ENCODE measurements at places on chromosomes 12 and 14.

DNA sequence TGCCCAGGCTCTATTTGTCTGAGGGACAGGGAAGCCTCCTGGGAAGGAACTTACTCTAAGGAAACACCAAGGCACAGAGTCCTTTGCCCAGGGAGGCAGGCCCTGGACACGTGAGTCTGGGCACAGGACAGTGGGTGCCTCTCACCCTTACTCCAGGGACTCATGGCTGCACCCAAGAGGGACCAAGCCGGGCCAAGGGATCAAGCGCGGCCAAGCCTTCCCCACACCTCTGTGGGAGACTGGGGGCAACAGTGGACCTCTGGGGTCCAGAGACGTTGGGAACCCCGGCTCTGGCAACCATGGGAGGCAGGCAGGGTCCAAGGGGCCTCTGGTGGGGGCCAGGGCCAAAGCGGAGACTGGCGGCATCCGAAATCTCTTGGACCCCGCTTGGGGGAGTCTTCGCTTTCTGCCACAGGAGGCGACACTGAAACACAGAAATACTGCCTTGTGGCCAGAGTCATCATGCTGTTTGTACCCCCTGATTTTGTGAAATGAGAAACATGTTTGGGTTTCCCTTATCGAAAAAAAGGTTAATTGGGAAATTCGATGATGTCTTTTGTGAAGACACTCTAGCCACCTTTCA, 51.7 kb upstream of the BCL11B start:
- DNase-seq = no peak

- no peak for DNase-seq
These were observed 356.8 kb downstream of the ALG10 start for GRCh38 chr12:34379142-34379541.

GRCh38 chr12:53676656-53677015, 753 bp upstream of the ATP5MC2 start:
- DNase-seq = peak; percentile 84

- no peak for DNase-seq
These were observed 142.3 kb downstream of the ADGRD1 start for GRCh38 chr12:131095826-131096680.

- DNase-seq = no peak
These were observed 44.3 kb downstream of the TMTC1 start for GRCh38 chr12:29739279-29739991.

DNA sequence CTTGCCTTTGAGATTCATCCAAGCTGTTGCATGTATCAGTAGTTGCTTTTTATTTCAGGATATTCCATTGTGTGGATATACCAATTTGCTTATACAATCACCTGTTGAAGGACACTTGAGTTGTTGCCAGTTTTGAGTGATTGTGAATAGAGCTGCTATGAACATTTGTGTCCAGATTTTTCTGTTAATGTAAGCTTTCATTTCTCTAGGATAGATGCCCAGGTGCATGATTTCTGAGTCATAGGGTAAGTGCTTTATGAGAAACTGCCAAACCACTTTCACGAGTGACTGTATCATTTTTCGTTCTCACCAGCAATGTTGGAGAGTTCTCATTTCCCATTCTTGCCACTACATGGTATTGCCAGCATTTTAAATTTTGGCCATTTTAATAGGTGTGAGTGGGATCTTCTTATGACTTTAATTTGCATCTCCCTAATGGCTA, 434.6 kb upstream of the RGS6 start:
- DNase-seq = peak; percentile 30

DNA sequence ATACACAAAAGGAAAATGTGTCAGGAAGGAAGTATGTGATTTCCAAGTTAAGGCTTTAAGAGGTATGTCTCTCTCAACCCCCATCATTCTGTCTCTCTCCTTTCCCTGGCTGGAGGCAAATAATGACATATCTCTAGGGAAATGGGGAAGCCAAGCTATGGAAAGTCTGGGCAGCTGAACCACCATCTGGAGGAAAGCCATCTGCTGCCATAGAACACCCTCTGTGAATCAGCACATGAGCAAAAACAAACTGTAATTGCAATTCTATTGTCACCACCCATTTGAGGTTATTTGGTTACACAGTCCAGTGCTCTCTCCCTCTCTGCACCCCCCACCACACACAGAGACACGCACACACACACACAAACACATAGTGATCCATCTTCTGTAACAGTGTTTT, 766.2 kb downstream of the FLRT2 start:
- peak; percentile 99 for DNase-seq

DNA sequence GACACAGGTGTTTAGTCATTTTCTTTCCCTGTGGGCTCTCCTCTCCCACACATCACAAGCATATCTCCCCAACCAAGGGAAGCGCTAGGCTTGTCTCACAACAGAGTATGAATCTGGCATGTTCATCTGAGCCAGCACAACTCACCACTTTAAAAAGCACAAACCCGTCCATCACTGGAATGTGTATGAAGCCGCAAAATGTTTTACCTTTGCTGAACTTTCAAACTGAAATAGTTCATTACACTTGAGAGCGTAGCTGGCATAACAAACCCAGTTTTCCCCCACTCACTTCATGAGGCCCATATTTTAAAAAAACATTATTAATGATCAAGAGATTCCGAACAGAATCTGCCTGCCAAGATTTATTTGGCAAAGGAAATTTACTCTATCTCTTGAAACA, 15.8 kb downstream of the NID2 start:
- DNase-seq = no peak

DNA sequence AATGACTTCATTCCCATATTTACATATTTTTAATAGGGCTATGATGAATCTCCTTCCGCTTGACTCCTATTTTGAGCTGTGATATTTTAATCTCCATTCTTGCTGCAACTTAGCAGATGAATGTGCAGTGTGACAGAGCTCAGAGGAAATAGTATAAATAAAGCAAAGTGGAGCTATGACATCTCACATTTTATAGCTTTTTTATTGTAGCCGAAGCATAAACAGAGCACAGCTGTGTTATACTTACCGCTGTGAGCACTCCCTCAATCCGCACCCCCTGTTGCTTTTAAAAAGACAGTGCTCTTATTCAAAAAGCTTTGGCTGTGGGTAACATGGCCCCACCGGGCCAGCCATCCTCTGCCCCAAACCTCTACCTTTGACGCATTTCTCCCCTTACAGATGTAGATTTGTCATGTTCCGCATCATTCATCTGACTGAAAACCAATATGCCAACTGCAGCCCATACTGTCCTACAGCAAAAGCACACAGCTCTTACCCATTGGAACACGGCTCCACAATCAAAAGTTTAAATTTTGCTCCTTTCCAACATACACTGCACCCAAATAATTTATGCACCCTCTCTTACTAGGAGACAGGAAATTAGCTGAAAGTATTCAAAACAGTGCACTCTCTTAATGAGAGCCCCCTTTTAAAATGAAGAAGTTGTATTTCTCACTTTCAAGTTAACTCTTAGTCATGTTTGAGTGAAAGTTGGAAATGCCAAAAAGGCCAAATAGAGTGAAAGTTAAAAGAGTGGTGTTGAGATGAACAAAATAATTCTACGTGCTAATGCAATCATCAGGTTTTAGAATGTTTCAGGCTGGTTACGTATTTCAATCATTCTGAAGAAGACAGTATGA, 429.3 kb upstream of the SOX5 start:
- no peak for DNase-seq

- DNase-seq = no peak
These were observed 482.8 kb downstream of the PRKD1 start for GRCh38 chr14:29444805-29445204.

GRCh38 chr14:51173863-51174262, 66.2 kb upstream of the TMX1 start:
- no peak for DNase-seq

DNA sequence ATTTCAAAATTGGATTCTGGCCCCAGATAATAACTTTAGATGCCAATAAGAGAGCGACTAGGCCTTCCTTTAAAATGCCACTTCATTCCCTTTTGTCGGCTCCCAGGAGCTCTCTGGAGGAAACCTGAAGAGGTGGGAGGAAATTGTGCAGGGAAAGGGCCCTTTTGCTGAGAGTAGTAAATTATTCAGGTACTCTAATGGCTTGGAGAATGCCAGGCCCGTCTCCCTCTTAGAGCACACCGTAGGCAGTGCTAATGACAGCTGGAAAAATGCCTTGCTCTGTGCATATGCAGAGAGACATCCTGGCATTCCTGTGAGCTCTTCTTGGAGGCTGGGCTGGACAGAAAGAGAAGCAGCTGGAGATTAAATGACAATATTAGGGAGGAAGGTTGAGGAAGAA, 115.0 kb upstream of the RPH3A start:
- DNase-seq = no peak

GRCh38 chr12:116535241-116535640, 23.9 kb upstream of the MAP1LC3B2 start:
- no peak for DNase-seq

DNA sequence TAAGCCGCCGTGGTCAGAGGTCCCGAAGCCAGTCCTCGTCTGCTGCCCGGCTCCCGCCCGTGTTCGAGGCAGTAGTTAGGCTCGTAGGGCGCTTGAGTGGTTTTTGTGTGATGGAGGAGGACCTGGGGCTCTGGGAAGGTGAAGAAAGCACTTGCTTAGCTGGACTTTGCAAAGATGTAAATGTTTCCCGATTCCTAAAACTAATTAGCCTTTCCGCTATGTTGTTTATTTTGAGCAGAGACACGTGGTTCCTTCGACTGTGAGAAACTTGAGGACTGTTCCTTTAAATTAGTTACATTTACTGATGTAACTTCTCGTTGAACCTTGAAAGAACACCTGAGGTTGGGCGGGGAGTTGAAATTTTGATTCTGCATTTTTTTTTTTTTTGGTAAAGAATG, 33.9 kb downstream of the MIA2 start:
- peak; percentile 56 for DNase-seq

All from NCI-H2171 treated with DMSO at 0.1 percent for 48 hours (cell line).